ENCODE measurements at places on chromosomes 7 and 10.

GRCh38 chr10:26437637-26438461 is at the start of gene APBB1IP:
Gene APBB1IP, plus strand, starts transcription at chr10:26438341. Its CDS starts 53,986 bp downstream, at chr10:26492327.
- DNase-seq = peak; percentile 62

DNA sequence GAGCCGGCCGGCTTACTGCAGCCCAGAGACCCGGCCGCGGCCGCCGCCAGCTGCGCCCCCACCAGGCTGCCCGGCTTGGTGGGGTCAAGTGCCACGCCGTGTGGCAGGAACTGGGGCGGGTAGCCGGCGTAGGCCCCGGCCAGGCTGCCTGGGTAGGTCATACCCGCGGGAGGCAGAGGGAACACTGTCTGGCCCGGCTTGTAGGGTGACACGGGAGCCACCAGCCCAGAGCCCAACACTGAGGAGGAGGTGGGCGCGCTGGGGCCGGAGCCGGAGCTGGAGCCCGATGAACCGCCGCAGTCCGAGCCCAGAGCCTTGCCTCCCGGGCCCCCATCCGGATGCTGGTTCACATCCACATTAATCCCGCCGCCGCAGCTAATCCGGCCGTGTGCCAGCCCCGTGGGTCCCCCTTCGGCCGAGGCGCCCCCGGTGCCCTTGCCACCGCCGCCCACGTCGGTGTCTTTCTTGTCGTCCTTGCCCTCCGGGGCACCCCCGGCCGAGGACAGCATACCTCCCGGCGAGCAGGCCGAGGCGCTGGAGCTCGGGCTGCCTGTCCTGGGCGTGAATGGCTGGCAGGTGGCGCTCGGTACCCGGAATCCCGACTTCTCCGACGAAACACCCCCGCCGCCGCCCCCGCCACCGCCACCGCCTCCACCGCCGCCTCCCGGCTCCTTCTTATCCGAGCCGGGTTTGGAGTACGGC is 2.0 kb downstream of the ZNF503 start:
- DNase-seq = peak; percentile 38

- no peak for DNase-seq
Observed at GRCh38 chr7:44284216-44284615, 41.2 kb downstream of the CAMK2B start.

DNA sequence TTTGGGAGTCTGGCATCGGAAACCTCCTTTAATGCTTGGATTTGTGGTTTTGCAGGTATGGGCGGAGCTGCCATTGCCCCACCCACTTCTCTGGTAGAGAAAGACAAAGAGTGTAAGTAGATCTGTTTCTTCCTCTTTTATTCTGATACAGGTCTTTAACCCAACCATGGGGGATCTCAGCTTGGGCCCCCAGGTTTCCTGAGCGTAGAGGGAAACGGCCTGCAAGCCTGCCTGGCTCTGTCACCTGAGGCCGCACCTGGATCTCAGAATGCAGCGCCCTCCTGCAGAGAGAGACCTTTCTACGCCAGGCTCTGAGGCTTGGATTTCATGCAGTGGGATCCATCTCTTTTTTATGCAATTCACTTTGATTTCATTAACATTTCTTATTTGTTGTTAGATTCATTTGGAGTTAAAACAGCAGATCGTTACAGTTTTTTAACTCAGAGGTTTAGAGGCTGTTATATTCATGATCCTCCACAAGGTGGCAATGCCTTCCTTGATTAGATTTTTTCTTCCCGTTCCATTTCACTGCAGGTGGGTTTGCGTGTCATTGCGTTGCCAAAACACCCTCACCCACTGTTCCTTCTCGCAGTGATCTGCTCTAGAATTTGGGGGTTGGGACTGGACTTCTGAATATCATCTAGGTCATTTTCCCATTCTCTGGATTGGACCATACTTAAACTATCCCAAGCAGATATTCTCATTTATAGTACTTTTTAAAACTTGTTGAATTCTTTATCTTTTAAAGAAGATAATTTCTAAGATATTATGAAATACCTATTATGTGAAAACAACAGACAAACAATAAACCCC is 20.0 kb downstream of the RBM17 start:
- DNase-seq = peak; percentile 27

DNA sequence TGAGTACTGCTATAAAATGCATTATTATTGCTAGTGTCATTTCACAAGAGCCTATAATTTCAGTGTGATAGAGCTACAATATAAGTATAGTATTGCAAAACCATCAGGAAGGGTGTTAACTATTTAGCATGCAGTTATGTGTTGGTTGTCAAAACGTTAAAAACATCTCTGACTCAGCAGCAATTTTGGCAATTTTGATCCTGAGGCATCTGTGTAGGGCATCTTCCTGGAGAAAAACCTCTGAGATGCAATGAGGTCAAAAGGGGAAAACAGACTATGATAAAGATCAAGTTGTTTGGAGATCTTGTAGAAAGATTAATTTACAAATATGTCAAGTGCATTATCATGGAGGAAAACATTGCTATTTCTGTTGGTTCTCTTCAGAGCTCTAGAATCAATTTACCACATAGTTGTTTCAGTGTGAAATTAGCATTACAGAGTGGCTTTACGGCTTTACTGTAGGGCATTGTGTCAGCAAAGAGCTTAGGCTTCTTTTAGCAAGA is 5.3 kb downstream of the CFTR start:
- no peak for DNase-seq

DNA sequence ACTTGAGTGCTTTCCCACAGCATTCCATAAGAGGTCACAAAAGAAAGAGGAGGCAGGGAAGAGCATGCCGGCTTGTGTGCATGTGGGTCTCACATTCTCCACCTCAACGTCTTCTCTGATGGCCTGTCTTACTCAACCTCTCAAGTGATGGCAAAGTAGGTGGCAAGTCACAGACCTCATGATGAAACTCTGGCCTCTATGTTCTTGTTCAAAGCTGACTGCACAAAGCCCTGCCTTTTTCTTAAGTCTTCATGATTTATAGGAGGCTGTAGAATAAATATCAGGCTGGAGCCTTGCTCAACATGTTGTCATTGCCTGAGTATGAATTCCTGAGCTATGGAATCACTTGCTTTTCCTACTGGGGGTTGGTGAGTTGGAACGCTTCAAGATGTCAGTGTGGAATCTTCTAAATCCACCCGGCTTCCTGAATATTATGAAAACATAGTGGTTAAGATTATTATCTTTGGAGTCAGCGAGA is 213.6 kb upstream of the INHBA start:
- DNase-seq = no peak

- no peak for DNase-seq
Observed at GRCh38 chr7:146764458-146764857, 647.9 kb downstream of the CNTNAP2 start.

- no peak for DNase-seq
Observed at GRCh38 chr7:30144657-30145306, 10.0 kb downstream of the MTURN start.

- DNase-seq = no peak
Observed at GRCh38 chr7:92446869-92447344, 375 bp upstream of the GATAD1 start.

- peak; percentile 46 for DNase-seq
Observed at GRCh38 chr7:106114716-106115383, 2.7 kb upstream of the SYPL1 start.

DNA sequence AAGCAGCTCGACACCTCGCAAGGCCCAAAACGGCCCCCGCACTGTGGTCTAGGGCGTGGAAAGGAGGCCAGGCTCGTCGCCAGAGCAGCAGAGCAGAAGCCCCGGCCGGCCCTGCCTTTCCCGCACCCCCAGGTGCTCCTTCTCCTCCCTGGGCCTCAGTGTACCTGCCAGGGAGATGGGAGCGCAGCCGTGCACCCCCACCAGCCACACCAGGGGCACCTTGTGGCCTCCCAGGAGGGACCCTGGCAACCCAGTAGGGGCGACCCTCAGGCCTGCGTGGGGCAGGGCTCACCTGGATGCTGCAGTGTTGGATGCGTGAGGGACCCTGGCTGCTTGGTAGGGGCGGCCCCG is 9.5 kb downstream of the PDGFA start:
- no peak for DNase-seq

GRCh38 chr7:122307228-122307621 is 2.7 kb upstream of the FEZF1 start:
- DNase-seq = no peak

GRCh38 chr10:61634746-61635145 is 28.0 kb upstream of the CABCOCO1 start:
- DNase-seq = no peak

DNA sequence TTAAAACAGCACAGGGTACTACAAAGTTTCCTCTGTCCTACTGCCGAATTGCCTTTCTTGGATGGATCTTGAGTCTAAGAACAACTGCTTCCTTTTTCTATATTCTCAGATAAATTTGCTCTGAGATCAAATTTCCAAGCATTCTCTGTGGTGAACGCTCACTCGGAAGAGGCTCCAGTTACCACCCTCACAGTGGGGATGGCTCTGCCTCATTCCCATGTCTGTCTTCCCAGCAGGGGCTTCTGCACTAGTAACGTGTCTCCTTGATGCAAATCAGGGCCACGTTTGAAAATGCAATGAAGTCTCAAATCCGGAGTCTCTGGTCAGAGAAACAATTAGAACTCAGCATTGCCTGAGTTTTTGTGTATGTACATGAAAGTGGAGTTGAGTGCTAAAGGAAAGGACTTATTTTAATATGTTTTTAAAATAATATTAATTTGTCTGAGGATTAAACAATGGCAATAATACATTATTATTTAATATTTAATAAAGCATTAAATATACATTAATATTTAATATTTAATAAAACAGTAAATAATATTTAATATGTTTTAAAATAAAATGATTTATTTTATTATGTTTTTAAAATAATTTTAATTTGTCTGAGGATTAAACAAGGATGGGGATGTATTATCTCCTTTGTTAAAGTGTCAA is 61.8 kb downstream of the INHBA start:
- no peak for DNase-seq

DNA sequence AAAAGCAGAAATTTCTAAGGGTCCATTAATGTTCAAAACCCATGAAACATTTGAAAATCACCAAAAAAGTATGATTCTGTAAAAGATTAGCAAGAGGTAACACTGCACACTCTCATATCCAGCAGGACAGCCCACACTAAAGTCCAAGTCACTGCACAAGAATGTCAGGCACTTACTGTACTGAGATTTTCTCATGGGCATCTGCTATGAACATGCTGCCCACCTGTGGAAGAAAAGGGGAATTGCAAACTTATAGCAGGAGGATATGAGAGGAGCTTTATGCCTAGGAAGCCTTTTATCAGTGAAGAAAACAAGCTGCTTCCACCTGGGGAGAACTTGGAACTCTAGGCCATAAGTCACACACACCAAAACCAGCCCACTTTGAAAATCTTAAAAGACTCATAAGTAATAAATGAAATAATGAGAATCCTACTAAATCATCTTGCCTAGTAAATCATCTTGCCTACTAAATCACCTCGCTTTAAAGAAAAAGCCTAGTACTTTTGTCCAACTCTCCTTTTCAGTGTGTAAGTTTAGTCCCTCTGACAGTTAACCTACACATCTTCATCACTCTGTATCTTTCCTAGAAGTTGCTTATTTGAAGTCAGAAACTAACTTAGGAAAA is 46.1 kb downstream of the ARMH3 start:
- peak; percentile 26 for DNase-seq

- no peak for DNase-seq
Observed at GRCh38 chr7:27155816-27156507, 513 bp downstream of the HOXA7 start.

- no peak for DNase-seq
Observed at GRCh38 chr10:63711361-63711760, 190.2 kb downstream of the REEP3 start.

- peak; percentile 28 for DNase-seq
Observed at GRCh38 chr10:35447693-35448407, 111.5 kb downstream of the CCNY start.

DNA sequence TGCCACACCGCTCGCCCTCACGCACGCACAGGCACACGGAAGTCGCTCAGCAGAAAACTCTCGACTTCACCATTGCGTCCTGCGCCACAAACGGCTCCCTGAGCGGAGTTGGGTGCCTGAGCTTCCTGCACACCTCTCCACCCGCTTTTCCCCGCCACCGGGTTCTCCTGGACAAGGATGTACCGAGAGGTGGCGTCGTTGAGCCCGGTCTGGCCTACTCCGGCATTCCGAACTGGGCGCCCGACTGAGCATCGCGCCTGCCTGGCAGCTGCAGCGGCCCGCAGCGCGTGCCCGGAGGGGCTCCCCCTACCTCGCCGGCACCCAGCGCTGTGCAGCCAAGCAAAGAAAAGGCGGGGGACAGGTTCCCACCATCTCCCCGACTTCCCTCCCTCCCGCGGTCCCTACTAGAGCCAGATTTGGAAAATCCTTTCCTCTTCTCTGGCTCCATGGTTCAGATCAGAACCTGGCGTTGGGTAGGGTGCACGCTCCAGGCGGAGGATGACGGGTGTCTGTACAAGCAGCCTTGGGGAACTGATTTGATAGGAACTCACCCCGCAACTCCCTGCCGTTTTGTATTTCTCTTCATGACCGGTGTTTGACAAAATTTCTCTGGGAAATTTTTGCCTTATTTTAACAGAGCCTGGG is 1.7 kb downstream of the SORCS3 start:
- DNase-seq = no peak

DNA sequence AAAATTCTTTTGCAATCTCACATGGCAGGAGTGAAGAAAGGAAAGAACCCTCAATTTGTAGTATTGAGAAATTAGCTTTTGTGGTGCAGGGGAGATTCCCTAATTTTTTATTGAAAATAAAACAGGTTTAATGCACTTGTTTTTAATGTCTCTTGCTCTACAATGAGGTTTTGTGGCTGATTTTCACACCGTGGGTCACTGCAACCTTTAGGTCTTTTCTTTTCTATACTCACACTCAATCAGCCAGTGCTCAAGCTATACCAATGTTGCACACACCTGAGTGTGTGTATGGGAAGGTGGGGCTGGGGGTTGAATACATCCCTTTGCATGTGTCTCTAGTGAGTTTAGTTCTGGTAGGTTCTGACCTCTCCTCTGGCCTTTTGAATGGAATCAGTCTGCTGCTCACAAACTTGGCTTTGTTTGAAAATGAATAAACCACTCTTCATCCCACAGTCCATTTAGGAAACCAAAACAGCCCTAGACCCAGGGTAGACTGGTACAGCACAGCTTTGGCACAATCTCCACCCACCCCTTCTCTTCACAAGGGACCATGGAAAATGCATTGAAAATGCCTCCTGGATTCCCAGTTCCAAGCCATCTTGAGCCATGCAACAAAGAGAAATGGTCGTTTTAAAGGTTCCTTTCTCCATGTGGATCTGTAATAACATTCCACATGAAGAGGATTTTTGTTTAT is 411.5 kb downstream of the SFMBT2 start:
- no peak for DNase-seq
